RWPE1 (cell line): ENCODE measurements at places on chromosomes 11 and 22.

DNA sequence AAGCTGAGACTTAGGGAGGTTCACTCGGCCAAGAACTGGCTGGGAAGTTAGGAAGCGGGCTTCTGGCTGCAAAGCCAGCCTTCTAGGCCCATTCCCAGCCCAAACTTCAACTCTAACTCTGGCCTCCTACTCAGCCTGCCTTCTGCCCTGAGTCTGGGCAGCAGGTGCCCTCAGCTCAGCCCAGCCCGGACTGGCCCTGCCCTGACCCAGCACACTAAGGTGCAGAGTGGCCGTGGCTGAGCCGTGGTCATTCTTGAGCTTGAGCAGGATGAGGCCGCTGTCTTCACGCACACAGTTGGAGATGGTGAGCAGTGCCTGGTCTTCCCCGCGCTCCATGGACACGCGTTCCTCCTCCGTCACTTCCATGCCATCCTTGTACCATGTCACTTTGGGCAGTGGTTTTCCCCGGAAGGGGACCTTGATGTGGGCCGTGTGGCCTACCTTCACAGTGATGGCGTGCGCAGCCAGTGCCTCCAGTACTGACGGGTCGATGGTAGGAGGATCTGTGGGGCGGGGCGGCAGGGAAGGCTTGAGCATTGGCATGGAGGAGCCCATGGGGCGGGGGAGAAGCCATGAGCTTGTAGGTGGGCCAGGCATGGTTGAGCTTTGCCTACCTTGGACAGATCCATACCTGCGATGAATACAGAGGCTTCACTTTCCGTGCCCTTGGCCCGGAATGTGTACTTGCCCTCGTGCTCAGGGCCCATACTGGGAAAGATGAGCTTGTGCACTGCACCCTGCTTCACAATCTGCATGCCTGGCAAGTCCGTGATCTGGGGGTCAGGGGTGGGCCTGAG is 12.1 kb downstream of the IGSF22 start:
- DNase-seq = no peak

- DNase-seq = no peak
Measured at GRCh38 chr22:22895776-22896445, 8.3 kb downstream of the IGLL5 start.

GRCh38 chr22:30572840-30573593 is 1.4 kb downstream of the GAL3ST1 start:
- no peak for DNase-seq

DNA sequence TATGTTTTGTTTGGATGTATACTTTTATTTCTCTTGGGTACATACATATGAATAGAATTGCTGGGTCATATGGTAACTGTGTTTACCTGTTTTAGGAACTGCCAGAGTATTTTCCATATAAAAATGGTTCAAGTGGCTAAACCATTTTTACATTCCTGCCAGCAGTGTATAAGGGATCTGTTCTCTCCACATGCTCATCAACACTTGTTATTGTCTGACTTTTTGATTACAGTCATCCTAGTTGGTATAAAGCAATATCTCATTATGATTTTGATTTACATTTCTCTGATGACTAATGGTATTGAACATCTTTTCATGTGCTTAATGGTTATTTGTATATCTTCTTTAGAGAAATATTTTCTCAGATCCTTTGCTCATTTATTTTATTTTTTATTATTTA is 104.2 kb upstream of the RRM1 start:
- DNase-seq = no peak

DNA sequence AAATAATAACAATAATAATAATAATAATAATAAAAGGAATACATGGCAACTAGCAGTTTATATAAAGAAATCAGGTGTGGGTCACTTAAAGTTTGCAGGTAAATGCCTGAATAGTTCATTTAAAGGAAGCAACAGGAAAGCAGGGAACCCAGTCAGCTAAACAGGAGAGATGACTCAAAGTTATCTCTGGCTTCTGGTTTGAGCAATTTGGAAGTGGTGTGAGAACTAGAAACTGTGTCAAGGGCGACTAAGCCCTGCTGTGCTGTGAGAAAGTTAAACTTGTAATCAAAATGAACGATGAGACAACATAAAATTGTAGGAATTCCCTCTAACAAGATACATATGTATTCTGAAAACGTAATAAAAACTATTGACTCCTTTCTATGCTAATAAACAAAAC is 35.5 kb downstream of the SLC22A9 start:
- no peak for DNase-seq

DNA sequence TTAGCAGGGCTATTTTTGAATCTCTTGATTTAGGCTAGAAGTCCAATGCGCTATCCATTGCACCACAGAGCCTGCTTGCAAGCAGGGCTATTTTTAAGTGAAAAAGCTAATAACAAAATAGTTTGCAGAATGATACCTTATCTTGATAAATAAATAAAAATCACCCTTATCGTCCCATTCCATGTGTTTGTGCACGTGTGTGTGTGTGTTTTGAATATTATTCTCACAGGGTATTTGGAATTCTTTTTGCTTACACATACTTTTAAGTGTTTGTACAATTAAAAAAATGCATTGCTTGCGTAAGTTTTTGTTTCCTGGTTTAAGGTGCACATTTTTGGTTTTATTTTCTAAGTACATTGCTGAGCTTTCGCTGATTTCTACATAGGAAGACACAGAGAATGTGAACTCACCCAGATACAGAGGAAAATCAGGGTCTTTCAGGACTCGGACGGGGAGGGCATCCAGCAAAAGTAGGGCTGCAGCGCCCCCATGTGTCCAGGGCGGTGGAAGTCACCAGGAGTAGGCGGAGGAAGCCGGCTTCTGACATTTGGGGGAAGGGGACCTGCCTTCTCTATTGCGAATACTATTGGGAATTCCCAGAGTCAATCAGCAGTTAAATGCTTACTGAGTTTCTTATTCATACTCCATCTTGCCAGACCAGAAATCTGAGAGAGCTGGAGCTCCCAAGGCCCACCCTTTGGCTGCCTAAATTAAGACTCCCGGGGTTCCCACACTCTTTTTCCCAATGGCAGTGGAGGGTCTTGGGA is 27.3 kb downstream of the SLC1A2 start:
- peak; percentile 75 for DNase-seq

DNA sequence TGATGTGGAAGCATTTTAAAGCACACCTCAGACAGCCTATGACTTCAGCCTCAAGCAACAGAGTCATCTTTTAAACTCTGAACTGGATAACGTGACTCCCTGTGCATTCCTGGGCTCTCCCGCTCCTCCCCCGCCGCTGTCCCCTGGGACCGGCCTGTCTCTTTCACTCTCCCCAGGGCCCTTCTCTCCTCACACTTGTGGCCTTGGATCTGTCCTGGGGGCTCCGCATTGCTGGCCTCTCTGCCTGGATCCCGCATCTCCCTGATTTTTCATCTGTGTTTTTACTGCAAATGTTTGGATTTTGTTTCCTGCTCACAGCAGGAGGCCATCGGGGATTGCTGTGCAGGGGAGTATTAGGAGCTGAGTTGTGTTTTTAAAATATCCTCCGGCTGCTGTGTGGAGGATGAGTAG is 15.4 kb downstream of the C11orf24 start:
- no peak for DNase-seq

DNA sequence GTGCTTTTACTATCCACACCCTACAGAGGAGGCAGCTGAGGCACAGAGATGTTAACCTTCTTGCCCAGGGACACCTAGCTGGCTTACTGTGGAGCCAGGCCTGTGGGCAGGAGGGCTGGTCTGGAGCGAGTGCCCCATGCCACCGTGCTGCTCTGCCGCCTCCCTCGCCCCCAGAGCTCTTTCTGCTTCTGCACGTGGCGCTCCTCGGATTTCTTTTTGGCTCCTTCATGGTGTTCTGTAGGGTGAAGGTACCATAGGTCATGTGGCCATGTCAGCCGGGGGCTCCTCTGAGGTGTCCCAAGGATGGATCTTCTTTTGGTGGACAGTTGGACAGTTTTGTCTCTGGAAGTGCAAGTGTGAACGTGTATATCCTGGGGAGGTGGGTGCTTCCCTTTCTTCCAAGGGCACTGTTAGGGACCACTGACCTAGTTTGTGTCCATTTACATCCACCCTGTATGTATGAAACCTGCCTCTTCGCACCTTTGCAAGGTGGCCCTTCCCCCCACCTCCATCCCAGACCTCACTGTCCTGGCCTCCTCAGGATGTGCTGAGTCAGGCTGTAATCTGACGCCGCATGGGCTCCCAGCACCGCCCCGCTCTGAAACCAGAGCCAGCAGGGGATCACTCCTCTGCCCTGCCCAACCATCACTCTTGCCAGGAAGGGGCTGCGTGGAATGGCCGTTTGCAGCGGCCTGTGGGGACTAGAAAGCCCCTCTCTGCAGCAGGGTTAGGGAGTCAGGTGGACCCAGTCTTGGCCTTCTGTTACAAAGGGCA is 31.7 kb downstream of the POLR3H start:
- peak; percentile 79 for DNase-seq

GRCh38 chr22:23716811-23717801 is 26.3 kb downstream of the RGL4 start:
- peak; percentile 73 for DNase-seq

GRCh38 chr22:39255449-39256185 is 10.8 kb upstream of the PDGFB start:
- DNase-seq = no peak
